ENCODE measurements at places on chromosomes 7 and 10.

DNA sequence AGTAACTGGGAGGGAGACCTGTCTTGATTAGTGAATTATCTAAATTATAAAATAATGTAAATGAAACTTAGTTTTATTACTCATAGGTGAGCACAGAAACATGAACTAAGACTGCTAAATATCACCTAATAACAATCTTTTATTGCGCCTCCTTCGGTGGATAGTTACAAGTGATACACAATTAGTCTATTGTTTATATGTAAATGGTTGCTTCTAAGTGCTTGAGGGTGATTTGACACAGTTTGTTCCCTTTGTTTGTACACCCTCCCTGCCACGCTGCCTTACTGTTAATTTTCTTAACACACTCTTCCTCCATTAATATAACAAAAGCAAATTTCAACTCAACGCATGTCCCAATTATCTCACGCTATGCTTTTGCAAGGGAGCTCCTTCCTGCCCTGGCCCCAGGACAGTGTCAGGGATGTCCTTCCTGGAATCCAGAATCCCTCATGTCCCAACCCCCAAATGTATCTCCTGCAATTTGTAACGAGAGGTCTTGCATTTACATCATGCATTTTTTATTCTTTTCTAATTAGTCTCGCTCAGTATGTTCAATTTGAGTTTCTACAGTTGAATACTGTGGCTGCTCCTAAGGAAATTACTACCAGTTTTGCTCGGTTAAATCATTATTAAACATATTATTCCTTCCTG, 4.2 kb downstream of the NPSR1 start:
- no peak for DNase-seq

- peak; percentile 93 for DNase-seq
Observed at GRCh38 chr10:121080281-121080891, 229.2 kb downstream of the WDR11 start.

DNA sequence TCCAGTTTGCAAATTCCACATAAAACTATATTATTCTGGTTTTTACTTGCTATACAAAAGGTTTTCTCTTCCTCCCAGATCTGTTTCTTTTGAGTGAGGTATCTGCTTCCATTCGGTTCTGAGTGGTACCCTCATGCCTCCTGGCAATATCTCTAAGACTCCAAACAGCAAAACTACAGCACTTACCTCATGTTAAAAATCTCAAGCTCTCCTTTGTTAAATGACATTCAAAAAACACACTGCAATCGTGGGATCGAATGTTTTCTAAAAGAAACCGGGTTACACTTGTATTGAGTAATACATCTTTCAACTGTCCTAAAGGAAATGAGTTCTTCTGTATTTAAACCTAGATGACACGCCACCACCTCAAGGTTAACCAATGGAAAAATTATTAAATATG, 11.1 kb downstream of the YWHAG start:
- no peak for DNase-seq

DNA sequence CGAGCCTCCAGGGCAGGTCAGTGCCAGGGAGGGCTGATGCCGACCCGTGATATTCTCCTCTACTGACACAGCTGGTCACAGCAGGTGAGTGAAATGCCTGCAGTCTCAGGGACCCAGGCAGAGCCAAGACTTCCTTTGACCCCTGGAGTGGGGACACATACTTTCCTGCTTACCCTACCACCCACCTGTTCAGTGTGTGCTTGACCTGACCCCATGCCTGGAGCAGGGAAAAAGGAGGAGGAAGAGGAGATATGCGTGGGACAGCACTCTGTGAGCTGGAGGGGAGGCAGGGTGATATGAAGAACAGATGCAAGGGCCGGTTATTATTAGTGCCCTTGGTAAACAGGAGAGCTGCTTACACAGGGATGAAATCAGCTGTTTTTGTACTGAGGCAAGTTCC, 40.8 kb upstream of the WIPF3 start:
- DNase-seq = no peak

DNA sequence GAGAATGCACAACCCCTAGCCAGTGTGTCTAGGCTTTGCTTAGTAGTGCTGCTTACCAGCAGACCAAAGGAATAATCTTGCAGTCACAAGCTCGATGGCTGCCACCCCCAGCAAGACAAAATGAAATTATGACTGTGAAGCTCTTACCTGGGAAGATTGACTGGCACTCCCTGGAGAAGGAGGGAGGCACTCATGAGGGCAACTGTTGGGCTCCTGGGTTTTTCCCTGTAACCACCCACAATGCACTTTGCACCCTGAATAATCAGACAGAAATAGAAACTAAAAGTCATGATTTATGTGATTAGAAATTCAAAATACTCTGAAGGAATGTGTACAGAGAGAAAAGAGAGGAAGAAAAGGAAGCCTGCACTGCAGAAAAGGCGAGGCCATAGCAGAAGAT, 144.3 kb upstream of the DGKB start:
- no peak for DNase-seq

DNA sequence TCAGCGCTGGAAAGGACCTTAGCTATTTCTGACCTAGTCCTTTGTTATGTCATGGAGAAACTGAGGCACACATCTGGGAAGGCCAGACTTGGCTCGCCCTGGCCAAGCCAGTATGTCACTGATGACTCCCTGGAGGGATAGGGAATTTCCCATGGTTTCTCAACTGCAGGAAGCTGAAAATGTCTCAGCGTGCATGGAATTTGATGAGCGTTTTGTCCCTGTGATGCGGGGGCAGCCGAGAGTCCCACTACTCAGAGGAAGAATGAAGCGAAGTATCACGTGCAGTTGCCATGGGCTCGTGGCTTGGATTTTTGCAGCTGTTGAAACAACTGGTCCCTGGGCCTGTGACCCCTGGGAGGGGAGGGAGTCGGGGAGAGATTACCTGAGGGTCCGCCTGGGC, 44.8 kb downstream of the CLIP2 start:
- no peak for DNase-seq

Data from WERI-Rb-1 (cell line).